ENCODE measurements at places on chromosomes 11 and 22.

- peak; percentile 56 for DNase-seq
These were observed 183.5 kb downstream of the DSCAML1 start for GRCh38 chr11:117613521-117613920.

DNA sequence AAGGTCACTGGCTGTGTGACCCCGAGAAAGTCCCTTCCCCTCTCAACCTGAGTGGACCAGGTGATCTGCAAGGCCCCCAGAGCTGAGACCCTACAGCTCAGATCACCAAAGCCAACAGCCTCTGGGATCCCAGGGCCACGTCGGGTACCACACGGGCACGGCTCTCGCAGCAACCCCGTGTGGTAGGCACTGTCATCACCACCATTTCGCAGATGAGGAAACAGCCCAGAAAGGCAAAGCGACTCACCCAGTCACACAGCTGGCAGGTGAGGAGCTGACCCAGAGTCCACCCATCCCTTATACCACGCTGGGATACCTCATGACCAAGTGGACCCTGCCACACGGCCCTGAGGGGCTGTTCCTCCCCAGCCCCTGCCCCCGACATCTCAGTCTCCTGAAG lies 2.8 kb downstream of the ATP5MGL start:
- no peak for DNase-seq

- no peak for DNase-seq
These were observed 68.2 kb downstream of the ENDOD1 start for GRCh38 chr11:95157824-95158223.

DNA sequence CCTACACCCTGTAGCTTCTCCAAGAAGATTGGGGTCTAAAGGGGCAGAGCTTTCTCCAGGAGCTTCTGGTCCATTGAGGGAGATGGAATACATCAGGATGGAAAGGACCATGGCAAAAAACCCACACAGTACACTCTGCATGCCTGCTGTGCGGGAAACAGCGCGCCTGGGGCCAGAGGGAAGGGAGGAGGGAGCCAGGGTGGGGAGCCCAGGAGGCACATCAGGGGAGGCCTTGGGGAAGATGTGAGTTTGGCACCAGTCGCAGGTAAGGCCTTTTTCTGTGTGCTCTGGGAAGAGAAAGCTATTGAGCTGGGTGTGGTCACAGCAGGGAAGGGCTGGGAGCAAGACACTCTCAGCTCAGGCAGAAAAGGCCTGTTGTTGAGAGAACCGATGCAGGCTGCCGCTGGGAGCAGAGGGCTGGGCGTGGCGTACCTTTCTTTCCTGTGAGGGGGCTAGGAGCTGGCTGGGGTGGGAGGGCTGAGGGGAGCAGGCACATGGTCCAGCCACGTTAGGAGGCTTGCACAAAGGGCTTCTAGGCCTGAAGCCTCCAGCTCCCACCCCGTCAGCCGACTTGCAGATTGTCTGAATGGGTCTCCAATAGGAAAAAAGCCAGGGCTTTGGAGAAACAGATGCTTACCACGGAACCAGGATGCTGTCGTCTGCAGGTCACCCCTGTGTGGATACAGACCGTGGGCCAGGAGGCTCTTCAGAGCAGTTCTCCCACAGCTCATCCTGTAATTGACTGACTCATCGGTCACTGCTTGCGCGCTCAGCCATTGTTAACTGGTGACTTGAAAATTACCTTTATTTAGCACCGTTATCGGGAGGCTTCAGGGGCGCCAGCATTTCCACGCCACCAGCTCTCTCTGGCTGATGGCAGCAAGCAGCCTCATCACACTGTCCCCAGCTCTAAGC lies 237.3 kb downstream of the ST3GAL4 start:
- no peak for DNase-seq

DNA sequence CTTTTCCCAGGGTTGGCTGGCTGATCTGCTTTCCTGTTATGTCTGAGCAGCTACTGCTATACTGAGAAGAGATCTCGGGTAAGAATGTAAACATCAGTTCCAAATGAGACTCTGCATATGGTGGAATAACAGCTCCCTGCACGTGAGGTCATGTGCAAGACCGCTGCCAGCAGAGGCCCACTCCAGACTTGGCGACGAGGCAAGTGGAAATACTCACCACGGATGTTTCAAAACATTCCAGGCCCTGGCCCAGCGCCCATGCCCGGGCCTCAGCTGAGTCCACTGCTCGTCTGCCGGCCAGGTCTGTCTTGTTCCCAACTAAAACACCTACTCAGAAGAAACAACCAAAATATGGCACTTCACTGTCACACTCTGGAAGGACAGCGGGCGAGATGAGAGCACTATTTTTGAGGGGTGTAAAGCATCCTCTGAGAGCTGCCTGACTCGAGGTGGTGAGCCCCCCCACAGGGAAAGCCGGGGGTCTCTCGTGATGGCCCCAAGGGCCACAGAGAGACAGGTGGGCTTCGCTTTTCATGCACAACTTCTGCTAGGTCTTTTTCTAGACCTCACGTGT lies 13.1 kb downstream of the IFT27 start:
- DNase-seq, result no peak

- DNase-seq, result no peak
These were observed 6.1 kb downstream of the CARNS1 start for GRCh38 chr11:67421430-67422031.

DNA sequence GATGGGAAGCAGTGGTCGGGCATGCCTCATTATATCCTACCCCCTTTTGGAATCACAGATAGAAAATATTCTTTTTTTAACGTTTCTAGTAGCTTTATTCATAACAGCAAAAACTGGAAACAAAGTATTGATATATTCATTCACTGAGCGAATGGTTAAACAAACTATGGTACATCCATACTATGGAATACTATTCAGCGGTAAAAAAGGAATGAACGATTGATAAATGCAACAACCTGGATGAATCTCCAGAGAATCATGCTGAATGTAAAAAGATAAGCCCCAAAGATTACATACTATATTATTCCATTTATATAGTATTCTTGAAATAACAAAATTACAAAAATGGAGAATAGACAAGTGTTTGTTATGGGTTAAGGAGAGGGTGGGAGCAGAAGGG lies 7.5 kb upstream of the SULT4A1 start:
- DNase-seq, result no peak

DNA sequence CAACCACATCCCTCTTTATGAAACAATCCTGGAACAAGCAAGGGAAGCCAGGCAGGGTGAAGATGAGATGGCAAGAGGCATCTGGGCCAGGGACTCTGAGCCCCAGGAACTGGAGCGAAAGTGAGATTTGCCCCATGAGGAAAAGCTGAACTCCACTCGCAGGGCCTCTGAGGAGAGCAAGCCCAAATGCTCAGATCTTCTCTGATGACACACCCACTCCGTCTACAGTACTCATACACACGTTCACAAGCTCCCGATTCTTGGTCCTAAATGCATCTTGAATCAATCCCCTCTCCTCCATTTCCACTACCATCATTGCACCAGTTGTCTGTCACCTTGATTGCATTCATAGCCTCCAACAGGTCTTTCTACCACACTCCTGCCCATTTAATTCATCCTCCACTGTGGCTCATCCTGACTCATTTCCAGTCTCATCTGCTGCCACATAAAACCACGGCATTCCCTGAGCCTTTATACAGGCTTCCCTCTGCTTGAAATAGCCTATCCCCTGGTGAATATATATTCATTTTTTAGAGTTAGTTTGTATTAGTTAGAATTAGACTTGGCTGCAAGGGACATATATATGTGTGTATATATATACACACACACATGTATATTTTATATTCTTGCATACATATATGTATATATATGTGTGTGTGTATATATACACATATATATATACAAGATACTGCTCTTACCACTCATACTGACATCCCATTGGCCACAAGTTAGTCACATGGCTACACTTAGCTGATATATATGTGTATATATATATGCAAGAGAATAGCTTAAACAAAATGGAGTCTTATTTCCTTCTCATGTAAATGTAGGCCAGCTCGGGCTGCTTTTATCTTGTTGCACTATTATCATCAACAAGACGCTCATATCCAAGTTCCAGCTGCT lies 1.4 kb upstream of the APOA5 start:
- no peak for DNase-seq

- no peak for DNase-seq
These were observed 117.3 kb downstream of the TTC28 start for GRCh38 chr22:28562324-28562723.

- DNase-seq, result no peak
These were observed 23.5 kb downstream of the SUN2 start for GRCh38 chr22:38732251-38732815.

GRCh38 chr11:128341280-128342248 lies 245.8 kb downstream of the ETS1 start:
- no peak for DNase-seq

DNA sequence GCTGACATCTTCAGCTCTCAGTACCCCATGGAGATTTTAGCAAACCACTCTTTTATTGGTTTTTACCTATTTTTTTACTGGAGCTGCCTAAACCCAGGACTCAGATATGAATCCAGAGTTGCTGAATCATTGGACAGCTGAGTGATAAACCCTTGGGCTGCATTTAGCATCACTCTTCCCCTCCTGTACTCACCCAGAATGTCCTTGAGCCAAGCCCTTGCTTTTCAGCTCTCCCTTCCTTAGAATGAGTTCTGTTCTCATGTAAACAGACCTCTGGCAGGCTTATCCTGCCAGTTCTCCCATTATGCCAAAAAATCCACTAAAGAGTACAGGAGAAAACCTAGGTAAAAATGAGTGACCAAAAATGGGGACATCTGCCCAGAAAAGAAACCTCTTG lies 200.1 kb upstream of the POU2AF2 start:
- no peak for DNase-seq

DNA sequence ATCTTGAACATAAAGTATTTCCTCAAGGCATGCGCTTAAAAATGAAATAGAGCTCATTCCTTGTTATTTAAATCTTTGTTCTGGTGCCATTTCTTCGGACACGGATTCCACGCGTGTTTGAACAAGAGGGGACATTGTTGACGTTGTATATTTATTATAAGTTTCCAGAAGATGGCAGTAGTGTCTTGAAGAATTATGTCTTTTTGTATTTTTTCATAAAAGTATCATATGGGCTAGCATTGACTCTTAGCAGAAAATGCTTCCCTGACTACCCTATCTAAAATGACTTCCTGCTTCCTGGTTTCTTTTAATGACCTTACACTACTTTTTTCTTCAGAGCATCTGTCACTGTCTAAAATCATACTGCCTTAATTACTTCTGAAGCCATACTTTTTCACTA lies 20.4 kb downstream of the BIRC2 start:
- no peak for DNase-seq

GRCh38 chr11:119196833-119197483 lies 9.2 kb upstream of the CBL start:
- DNase-seq, result peak; percentile 57

DNA sequence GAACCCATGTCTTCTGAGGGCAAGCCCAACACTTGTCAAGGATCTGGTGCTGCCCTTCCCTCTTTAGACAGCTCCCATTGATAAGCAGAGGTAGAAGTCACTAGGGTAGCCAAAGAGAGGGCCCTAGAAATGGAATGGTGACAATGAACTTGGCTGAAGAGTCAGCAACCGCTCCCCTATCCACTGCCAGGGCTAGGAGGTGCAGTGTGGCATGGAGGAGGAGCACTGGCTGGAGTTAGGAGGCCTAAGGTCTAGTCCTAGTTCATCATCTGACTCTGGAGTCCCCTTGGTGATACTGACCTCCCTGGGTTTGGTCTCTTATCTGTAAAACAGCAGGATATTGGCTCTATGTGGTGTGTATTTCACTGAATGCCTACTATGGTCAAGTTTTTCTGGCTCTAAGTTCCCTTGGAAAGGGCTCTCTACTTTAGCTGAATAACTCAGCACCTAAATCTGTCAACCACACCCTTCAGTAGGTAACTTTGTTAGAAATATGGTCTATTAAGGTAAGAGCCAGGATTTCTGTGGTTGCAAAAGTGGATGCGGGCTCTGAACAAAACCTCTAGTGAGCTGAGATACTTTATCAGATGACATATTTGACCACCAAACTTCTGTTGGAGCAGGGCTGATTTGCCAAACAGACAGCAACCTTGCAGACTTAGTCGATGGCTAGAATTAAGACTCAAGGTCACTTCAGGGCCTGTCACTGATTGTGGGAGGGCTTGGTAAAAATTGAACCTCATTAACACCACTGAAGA lies 10.5 kb downstream of the TIMP3 start:
- no peak for DNase-seq

- no peak for DNase-seq
These were observed 1.7 kb downstream of the PGR start for GRCh38 chr11:101127699-101128570.

DNA sequence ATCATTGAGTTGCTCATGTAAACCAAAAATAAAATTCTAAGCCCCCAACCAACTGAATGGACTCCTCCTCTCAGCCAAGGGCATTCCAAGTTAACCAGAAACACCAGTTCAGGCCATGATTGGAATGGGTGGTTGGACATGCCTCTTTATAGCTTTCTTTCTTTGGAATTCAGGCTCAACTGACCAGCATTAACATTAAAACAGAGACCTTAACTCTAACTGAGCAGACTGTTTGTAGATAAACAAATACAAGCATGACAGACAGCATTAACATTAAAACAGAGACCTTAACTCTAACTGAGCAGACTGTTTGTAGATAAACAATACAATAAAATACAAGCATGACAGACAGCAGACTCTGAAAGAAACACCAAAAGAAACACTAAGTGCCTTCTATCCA lies 278.2 kb downstream of the DLG2 start:
- peak; percentile 47 for DNase-seq

- DNase-seq, result no peak
These were observed 28.8 kb upstream of the EXPH5 start for GRCh38 chr11:108622341-108622740.

GRCh38 chr22:42697542-42698013 lies 23.1 kb downstream of the A4GALT start:
- DNase-seq, result no peak

- no peak for DNase-seq
These were observed 5.6 kb downstream of the PNPLA5 start for GRCh38 chr22:43886231-43886630.

- DNase-seq, result no peak
These were observed 67.0 kb downstream of the ETS1 start for GRCh38 chr11:128520206-128520887.

- no peak for DNase-seq
These were observed 5.8 kb downstream of the TRIM29 start for GRCh38 chr11:120131941-120132644.

GRCh38 chr11:86067851-86068137 lies 1.1 kb downstream of the PICALM start:
- DNase-seq, result no peak

- DNase-seq, result no peak
These were observed 431.7 kb upstream of the B3GAT1 start for GRCh38 chr11:134843735-134844134.

GRCh38 chr11:3225826-3226750 lies 6.1 kb downstream of the MRGPRE start:
- DNase-seq, result no peak

DNA sequence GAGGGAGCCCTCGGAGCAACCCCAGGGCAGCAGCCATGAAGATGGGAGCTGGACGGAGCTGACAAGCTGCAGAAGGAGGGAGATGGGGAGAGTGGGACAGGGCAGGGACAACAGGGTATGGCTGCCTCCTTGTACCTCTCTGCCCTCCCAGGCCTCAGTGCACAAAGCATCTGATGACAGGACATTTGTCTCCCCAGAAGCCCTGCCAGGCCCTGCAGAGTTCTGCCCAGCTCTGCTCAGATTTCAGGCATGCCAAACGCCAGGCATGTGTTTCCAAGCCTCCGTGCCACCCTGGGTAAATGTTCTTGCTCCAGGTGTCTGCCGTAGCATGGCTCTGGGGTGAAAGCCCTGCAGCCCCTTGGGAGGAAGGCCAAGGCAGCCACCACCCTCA lies 1.1 kb upstream of the IFITM10 start:
- DNase-seq, result no peak

- no peak for DNase-seq
These were observed 35.4 kb downstream of the CD82 start for GRCh38 chr11:44600839-44601383.

Data from iPS DF 19.7 (cell line).